ENCODE measurements at places on chromosomes 1 and 21.

- DNase-seq = peak; percentile 77
These were observed 301.2 kb downstream of the DUSP10 start for GRCh38 chr1:221440658-221441057.

DNA sequence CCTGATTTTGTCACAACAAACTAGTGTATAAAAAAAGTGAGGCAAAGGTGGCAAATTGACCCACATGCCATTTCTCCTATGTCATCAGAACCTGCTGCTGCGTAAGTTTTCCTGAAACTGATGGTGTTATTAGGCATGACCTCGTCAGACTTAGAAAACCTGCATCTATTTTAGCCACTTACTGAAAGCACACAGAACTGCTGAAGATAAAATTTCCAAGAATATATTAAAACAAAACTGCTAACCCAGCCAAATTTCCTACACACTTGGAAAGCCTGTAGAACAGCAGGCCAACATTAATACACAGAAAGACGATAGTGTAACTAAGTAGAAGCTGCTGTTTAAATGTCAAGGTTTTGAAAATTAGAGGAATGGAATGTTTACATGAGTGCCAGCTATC, 674.5 kb upstream of the CXADR start:
- no peak for DNase-seq

- peak; percentile 4 for DNase-seq
These were observed 53.1 kb upstream of the TRIM67 start for GRCh38 chr1:231108516-231109302.

DNA sequence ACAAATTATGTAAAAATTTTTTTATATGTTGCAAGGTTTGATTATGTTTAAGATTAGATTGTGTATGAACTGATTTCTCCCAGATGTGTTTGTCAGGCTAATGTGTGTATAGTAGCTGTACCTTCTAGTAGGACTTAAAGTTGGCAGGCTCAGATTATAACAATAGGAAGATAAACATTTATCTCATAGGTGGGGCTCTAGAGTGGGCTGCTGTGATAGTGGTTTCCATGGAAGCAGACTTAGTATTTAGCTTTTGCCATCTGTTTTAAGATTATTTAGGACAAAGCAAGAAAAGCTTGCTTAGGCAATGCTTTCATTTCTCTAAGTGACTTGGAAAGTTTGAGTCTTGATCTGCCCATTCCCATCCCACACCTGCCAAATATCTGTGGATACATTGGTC, 187.7 kb upstream of the CACYBP start:
- DNase-seq = no peak

DNA sequence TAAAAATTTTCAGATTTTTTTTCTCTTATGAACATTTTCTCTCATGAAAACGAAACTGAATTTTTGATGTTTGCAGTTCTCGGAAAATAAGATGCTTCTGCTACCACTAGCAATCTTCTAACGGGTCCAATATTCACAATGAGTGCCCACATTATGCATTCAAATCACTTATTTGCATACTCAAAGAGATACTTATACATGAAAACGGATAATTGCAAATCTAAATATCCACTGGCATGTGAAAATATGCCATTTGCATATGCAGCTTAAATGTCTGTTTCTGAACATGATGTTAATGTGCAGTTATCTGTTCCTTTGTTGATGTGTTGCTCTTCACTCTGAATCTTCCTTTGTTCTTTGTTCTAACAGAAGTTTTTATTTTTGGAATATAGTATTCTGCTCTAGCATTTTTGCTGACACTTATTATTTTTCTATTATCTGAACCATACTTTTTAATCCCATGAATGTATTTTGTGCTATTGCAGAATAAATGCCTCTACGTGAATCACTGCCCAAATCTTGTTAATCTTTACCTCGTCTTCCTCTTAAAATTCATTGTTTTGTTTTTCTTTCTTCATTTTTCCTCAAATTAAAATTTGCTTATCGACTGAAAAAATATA, 259.4 kb upstream of the BRINP3 start:
- DNase-seq = no peak

DNA sequence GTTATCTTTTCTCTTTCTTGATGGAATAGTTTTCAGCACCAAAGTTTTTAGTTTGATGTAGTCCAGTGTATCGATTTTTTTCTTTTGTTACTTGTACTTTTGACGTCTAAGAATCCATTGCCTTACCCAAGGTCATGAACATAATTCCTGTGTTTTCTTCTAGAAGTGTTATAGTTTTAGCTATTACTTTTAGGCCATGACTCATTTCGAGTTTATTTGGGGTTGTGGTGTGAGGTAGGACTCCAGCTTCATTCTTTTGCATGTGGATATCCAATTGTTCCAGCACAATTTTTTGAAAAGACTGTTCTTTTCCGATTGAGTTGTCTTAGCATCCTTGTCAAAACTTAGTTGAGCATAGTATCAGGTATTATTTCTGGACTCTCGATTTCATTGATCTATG, 79.4 kb upstream of the SELENON start:
- no peak for DNase-seq

GRCh38 chr21:41318218-41318617, 1.6 kb downstream of the FAM3B start:
- DNase-seq = no peak

- DNase-seq = no peak
These were observed 100.8 kb downstream of the RRAGC start for GRCh38 chr1:38758820-38759219.

- no peak for DNase-seq
These were observed 51.9 kb downstream of the CDC7 start for GRCh38 chr1:91552596-91552995.

DNA sequence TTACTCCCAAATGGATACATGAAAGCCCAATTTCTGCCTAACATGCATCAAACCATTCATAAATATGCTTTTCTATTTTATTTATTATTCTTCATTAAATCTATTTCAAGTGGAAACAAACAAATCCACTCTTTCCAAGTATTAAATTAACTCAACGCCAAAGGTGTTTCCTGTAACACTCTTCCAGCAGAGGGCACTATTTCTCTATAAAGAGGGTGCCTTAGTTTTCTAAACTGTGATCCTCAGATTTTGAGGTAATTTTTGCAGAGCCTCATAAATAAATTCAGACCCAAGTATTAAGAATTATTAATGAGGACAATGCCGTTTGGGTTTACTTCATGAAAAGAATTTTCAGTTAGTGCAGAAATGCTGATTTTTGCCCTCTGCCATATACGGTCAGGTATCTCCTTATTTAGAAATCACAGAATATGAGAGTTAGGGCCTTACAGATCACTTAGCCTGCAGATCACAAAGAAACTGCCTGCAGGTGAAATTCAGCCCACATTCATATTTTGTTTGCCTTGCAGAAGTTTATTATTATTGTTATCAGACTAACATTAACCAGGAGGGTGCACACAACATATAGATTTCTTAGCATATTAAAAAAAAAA, 40.1 kb upstream of the MYSM1 start:
- peak; percentile 55 for DNase-seq

GRCh38 chr1:65176591-65176990, 28.6 kb downstream of the AK4 start:
- DNase-seq = peak; percentile 46

- no peak for DNase-seq
These were observed 11.0 kb downstream of the ITGB2 start for GRCh38 chr21:44909719-44910118.

DNA sequence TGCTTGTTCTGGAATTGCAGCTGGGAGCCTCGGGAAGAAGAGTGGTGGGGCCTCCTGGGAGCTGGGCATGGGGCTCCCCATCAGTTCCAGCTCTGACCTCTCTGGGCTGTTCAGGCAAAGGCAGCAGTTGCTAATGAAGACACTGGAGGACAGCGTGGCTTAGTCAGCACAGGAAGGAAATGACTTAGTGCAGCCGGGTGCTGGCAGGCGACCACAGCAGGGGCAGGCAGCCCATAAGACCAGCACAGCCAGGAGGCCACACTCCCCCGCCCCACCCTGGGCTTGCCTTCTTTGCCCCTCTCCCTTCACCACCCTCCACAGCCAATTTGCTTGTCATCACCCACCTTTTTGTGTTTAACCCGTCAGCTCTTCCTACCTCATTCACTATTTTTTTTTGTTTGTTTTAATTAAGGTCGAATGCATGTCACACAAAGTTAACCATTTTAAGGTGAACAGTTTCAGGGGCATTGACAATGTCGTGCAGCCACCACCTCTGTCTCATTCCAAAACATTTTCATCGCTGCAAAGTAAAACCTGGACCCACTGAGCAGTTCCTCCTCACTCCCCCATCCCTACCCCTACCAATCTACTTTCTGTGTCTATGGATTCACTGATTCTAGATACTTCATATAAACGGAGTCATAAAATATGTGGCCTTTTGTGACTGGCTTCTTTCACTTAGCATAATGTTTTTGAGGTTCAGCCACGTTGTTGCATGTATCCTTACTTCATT, 10.9 kb downstream of the OLIG2 start:
- peak; percentile 51 for DNase-seq

GRCh38 chr1:90198616-90199332, 203.9 kb downstream of the ZNF326 start:
- DNase-seq = no peak

DNA sequence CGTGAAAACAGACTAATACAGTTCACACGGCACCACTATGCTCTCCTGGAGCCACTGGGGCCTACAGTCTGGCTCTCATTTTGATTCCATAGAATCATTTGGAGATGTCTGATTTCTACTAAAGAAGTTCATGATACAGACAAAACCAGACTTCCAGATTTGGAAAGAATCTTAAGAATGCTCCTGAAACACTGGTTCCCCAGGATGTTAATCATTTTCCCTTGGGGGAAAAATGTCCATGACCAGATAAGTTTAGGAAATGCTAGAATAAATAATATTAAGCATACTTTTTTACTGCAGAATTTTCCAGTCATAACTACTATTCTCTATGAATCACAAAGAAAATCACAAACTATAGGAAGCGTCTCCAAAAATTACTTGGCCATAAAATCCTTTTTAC, 63.0 kb upstream of the RGS7 start:
- no peak for DNase-seq

- no peak for DNase-seq
These were observed 9.0 kb downstream of the TTLL10 start for GRCh38 chr1:1182491-1183220.

DNA sequence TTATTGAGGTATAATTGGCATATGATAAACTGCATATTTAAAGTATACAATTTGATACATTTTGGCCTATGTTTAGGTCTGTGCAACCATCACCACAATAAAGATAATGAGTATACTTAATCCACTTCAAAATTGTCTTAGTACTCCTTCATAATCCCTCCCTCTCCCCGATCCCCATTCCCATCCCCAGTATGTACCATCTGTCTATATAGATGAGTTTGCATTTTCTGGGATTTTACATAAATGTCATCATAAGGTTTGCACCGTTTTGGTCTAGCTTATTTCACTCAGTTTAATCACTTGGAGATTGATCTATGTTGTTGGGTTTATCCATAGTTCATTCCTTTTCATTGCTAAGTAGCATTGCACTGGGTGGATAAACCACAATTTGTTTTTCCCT, 74.3 kb downstream of the POFUT2 start:
- DNase-seq = no peak

GRCh38 chr1:37437087-37437486, 37.3 kb upstream of the ZC3H12A start:
- no peak for DNase-seq

DNA sequence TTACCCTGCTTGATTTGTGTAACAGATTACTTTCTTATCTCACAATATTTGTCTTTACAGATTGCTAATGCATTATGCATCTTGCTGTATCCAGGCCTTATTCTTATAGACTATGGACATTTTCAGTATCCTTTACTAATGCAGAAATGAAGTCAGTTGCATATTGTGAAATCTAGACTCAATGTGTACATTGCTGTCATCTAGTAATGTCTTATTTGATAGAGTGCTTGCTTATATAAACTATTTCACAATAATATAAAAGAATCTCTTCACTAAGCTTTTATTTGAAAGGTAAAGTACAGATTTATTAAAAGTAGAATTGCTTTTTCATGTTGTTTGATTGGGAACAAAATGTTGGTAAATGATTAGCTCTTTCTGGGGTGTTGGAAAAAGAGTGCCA, 39.6 kb downstream of the ALG6 start:
- DNase-seq = no peak

- no peak for DNase-seq
These were observed 10.3 kb downstream of the DONSON start for GRCh38 chr21:33578214-33578613.

GRCh38 chr1:43499898-43500297, 30.8 kb upstream of the PTPRF start:
- DNase-seq = no peak

GRCh38 chr1:156767879-156768604, 707 bp downstream of the PRCC start:
- DNase-seq = peak; percentile 92

DNA sequence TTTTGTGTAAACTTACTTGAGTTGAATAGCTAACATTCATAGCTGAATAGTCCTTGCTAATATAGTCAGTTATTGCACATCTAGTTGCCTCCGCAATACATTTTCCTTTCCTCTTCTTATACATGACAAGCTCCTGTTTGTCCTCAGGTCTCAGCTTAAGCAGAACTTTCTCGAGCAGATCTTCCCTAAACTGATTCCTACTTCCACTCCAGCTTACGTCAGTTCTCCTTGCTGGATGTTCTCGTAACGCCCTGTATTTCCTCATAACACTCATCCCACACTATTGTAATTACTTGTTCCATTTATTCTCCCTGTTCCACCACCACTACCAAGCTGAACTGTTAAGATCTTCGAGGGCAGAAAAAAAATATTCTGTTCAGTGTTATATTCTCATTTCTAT, 15.1 kb upstream of the OMA1 start:
- peak; percentile 66 for DNase-seq

GRCh38 chr21:45615145-45615711, 28.3 kb upstream of the PCBP3 start:
- no peak for DNase-seq

DNA sequence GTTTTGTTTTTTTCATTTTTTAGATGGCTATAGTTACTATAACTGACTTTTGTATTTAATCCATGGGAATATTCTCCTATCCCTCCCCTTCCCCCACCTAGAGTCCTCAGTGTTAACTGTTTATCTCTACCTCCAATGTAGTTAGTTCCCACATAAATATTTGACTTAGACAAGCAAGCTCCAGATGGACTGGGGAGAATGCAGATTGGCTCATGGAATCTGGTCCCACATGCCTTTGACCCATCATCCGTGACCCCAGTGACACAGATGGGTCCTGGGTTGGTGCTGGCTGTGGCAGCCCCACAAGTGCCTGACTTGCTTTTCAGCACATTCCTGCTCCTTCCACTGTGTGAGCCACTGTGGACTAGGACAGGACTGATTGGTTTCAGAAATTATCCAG, 41.8 kb downstream of the ATP2B4 start:
- DNase-seq = no peak

DNA sequence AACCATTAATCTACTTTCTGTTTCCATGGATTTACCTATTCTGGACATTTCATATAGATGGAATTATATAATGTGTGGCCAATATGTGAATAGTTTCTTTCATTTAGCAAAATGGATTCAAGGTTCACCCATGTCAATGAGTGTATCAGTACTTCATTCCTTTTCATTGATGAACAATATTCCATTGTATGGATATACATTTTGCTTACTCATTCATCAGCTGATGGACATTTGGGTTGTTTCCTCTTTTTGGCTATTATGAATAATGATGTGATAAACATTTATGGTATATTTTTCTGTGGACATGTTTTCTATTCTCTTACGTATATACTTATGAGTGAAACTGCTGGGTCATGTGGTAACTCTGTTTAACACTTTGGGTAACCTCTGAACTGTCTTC, 97.8 kb downstream of the SCMH1 start:
- no peak for DNase-seq

GRCh38 chr1:231541842-231542241, 13.4 kb downstream of the TSNAX start:
- no peak for DNase-seq
